Left kidney (tissue), 8 donors: ENCODE measurements at places on chromosomes 7 and 10. TPM values are rescaled to one million over a fixed set of nuclear protein-coding genes. Genes with fewer than 3 reads are reported as not detected.

DNA sequence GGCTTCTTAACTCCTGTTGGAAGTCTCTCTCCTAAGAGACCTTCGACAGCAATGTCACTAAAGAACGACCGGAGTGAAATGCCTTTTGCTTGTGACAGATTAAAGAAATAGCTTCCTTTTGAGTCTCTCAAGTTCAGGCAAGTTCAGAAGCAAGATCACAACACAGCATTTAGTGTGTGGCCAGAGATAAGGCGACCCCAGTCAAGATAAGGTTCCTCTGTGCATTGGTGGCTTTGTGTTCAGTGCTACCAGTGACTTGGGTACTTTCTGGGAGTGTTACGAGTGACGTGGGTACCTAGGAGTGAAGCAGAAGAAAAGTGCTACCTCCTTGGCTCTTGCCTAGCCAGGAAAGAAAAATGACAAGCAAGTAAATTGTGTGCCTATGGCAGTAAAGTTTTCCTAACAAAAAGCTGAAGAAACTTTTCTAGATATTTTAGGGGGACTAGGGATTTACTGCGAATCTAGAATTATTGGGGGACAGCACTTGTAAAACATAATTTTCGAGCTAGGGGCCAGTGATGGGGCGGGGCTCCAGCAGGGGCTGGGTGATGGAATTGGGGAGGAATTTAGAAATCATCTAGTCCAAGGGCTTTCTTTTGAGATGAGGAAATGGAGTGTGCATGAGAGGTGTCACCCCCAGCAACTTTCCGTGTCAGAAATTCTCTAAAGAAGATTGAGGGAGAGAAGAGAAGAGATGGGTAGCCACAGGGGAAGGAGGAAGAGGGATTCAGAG is 191.9 kb upstream of the LYZL2 start:
- DNase-seq: no peak

Gene PITX3
- 0.43 TPM for polyA plus RNA-seq

GRCh38 chr7:126442908-126443307 is 809.8 kb downstream of the GRM8 start:
- DNase-seq: no peak

DNA sequence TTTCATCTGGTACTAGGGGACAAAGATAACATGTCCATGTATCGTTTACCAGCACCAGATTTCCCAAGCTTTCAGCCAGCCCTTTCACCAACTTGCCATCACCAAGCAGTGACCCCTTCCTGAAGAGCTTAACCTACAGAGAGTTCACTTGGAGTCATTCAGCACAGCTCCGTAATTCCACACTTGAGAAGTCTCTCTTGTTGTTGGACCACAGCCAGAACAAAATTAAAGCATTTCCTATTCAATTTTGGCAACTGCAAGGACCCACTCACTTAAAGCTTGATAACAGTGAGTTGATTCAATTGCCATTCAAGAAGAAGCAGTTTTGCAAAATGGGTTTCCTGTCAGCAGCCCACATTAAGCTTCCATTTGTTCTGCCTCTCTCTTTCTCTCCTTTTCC is 88.5 kb upstream of the LRRTM3 start:
- DNase-seq: no peak

DNA sequence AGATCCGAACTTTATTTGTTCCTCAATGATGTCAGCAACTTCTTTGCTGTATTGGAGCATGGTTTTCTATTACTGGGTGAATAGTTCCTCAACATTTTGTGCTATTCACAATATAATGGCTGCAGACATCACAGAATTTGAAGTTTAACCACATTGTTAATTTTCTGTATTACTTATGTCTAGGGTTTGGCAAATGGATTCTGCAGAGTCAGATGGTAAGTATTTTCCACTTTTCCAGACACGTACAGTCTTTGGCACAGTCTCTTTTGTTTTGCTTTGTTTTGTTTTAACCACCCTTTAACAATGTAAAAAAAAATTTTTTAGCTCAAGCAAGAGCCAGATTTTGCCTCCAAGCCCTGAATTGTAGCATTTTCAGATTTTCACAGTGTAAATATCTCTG is 36.8 kb upstream of the FOXK1 start:
- DNase-seq: no peak

Gene CALML3
- not detected for polyA plus RNA-seq

- DNase-seq: peak; percentile 80
Measured at GRCh38 chr10:23980094-23980493, 228.8 kb upstream of the KIAA1217 start.

- no peak for DNase-seq
Measured at GRCh38 chr7:24133691-24134090, 150.3 kb upstream of the NPY start.
